ENCODE measurements at places on chromosomes 4 and X. TPM values are rescaled to one million over a fixed set of nuclear protein-coding genes. Genes with fewer than 3 reads are reported as not detected.

GRCh38 chr4:38567457-38567856 lies 96.5 kb upstream of the KLF3 start:
- no peak for DNase-seq

DNA sequence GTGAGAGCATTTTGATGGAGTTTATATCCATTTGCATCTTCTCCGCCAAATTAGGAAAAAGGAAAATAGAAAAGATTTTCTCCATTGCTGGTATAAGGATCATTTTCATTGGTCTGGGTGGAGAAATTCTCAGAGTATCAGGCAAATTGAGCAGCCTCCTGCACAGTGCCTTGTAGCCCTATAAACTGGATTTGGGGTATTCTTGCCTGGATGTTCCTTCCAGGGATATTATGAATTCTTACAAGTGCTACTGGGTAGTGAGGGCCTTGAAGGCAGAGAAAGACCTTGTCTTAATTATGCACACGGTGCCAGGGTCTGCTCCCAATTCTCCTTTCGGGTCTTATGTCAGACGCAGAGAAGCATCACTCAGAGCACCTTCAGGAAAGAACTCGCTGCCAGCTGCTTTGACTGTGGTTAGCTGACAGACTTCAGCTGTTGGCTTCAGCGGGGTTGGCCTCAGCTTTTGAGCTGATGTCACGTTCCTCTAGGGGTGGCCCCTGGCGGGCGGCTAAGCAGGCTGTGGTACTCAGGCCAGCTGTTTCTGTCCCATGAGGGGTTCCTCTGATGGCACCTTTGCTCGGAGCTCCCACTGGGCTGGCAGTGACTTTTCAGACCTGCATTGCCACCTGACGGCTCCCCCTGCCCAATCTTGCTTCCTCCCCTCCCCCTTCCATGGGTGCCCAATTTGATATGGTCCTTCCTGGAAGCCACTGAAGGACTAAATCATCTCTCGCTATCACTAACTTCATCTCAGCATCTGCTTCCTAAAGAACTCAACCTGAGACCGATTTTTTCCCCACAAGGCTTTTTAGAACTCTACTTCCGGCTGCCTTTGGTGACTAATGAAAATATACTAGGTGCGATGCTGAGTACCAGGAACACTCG lies 519.5 kb downstream of the BCOR start:
- peak; percentile 13 for DNase-seq

GRCh38 chr4:148795156-148795864 lies 353.1 kb upstream of the NR3C2 start:
- no peak for DNase-seq

MSANTD1 gene
- total RNA-seq: 1.8 TPM

DNA sequence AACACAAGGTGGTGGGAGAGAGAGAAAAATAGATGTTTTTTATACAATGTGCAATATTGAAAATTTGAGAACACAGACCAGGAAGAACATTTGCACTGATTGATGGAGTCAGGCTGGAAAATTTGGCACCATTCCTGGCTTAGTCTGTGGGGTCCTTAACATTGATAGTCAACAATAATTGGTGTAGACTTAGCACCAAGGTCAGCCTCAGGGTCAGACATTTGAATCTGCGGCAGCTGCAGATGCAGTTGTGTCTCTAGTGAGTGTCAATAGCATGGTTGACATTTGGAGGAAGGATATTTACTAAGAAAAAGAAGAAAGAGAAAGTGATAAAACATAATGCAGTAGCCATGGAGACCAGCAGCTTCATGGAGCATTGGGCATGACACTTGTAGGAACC lies 31.5 kb upstream of the GLRA3 start:
- no peak for DNase-seq

DNA sequence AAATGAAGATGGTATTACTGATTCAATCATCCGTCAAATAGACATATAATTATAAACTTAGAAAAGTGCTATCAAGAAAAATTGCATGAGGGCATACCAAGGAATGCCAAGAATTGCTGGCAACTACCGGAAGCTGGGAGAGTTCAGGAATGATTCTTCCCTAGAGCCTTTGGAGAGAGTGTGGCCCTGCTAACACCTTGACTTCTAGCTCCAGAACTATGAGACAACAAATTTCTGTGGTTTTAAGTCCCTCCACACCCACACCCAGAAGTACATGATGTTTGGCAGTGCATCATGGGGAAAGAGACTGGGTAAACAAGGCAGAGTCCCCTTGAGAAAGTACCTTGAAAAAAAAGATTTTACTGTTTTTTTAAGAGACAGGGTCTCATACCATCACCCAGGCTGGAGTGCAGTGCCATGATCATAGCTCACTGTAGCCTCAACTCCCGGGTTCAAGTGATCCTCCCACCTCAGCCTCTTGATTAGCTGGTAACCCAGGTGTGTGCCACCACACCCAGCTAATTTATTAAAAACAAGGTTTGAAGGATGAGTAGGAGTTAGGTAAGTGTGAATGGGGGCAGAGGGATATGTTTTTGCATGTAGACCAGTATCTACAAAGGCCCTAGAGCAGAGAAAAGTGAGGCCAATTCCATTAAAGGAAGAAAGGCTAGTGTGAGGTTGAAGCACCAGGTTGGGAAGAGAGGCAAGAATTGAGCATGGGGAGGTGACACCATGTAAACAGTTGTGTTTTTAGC lies 53.1 kb downstream of the GSX2 start:
- no peak for DNase-seq

FAM13A gene
- total RNA-seq: 10.0 TPM

NLGN3 gene
- total RNA-seq: 4.3 TPM

GRCh38 chr4:146105464-146105863 lies 70.1 kb upstream of the LSM6 start:
- no peak for DNase-seq

GRCh38 chrX:143240658-143241057 lies 214.9 kb downstream of the SPANXN4 start:
- no peak for DNase-seq

- DNase-seq: no peak
Measured at GRCh38 chrX:150460781-150461180, 97.7 kb downstream of the MAMLD1 start.

GRCh38 chr4:2259036-2259540 lies 2.8 kb downstream of the MXD4 start:
- DNase-seq: peak; percentile 16

DNA sequence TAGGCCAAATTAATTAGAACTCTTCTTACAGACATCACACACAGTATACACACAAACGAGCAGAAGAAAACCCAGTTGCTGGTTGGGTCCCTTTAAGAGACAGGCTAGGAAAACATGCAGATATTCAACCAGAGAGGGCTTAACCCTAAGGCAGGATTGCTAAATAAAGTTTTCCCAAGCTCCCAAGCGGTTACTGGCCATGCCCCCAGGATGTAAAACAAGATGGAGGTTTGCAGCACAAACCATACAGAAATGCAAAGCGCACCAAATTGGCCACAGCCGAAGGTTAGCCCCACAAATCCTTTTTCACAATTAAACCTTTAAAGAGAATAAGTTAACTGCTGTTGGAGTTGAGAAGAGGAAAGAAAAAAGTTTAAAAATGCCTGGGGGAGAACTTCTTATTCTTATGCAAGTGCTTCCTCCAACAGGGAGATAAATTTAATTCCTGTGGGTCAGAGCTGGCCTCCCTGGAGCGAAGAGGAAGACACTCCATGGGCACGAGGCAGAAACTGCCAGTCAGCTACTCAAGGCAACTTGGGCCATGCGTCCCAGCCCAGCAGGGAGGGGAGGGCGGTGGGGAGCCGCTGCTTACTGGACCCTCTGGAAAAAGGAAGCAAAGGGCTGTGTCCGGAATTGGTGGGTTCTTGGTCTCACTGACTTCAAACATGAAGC lies 167.6 kb upstream of the ARSJ start:
- DNase-seq: no peak

LRRC66 gene
- total RNA-seq: not detected

GRCh38 chrX:42269186-42269585 lies 345.8 kb upstream of the CASK start:
- no peak for DNase-seq

DNA sequence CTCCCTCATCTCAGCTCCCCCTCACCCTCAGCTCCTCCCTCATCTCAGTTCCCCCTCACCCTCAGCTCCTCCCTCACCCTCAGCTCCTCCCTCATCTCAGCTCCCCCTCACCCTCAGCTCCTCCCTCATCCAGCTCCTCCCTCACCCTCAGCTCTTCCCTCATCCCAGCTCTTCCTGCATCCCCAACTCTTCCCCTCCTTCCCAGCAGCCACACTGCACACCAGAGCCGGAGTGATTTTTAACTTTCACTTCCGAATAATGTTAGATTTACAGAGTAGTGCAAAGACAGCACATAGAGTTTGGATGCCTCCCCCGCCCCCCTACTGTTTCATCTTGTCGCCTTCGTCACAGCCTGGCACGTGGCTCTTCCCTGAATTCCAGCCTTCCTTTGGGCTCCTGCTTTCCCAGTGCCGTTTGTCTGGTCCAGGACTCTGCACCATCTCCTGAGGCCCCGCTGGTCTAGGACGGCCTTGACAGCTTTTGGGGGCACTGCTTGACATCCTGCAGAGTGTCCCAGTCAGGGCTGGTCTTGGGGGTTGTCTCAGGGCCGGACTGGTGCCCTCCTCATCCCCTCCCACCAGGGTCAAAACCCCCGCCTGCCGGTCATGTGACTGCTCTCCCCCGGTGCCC lies 110.2 kb downstream of the FAM53A start:
- DNase-seq: no peak

GRCh38 chr4:154741922-154742850 lies 1.6 kb upstream of the LRAT start:
- no peak for DNase-seq

ADH1A gene
- not detected for total RNA-seq

DNA sequence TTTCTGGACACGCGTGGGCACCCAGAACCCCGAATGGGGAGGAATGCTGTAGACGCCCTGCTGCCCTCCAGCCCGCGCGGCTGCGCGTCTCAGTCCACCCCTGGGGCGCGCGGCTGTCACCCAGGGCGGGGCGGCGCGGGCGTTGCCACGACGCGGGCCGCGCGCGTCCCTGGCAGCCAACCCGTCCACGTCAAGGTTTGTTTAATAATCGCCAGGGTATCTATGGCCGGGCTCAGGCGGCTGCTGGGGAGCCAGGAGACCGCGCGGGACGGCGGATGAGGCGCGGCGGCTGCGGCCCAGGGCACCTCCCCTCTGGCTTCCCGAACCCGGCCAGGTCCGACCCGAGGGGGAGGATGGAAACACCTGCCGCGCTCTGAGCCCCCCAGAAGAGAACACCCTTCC lies at the start of gene SPATA18:
Gene SPATA18, plus strand, starts transcription at position 92 of the 402 bp plus-strand sequence. CDS start 401 bp downstream, outside the sequence.
- DNase-seq: no peak

DNA sequence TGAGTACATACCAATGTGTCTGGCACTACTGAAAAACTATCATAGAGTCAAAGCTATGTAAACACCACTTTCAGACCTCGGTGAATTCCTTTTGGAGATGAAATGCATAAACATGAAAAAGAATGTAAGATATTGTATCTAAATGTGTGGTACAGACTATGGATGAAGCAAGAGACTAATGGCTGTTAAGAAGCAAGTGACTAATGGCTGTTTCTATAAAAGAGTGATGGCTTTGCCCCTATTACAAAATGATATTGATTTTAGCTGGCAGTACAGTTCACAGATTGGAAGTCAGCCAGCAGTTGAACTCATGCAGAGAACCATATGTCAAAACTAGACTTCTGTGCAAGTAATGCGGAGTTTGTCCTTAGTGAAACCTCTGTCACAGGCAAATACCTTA lies 359.3 kb downstream of the GRXCR1 start:
- DNase-seq: no peak

GRCh38 chrX:130887376-130887775 lies 15.6 kb downstream of the ENOX2 start:
- no peak for DNase-seq
